ENCODE measurements at places on chromosomes 12 and 14.
A peak's percentile ranks its signal among the peaks of the same experiment; 100 is the strongest.

- no peak for DNase-seq
Observed at GRCh38 chr12:4477129-4477528, 31.5 kb upstream of the FGF6 start.

- no peak for DNase-seq
Observed at GRCh38 chr12:97960225-97960624, 497.6 kb downstream of the RMST start.

DNA sequence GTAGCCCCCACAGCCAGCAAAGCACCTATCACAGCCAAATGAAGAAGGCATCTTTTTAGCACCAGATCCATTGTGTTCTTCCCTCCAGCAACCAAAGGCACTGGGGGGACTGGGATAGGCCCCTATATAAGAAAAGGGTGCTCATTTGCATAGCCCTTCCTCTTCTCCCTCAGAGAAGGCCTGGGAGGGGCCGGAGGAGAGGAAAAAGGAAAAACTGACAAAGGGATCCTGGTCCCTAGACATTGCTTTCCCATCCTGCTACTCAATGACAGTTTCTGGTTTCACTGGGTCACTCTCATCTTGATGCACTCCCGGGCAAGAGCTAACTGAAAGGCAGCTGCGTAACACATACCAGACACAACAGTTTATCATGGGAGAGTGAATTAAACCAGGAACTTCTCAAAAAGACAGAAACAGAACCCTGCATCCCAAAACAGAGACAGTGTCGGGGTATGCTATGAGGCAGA lies at the start of gene PMEL:
Gene PMEL (minus strand): TSS at position 102 of the 467 bp plus-strand sequence. CDS start 31 bp downstream, at position 71.
- DNase-seq = peak; percentile 7

GRCh38 chr12:107320033-107320928 lies 226.9 kb upstream of the CRY1 start:
- peak; percentile 73 for DNase-seq

DNA sequence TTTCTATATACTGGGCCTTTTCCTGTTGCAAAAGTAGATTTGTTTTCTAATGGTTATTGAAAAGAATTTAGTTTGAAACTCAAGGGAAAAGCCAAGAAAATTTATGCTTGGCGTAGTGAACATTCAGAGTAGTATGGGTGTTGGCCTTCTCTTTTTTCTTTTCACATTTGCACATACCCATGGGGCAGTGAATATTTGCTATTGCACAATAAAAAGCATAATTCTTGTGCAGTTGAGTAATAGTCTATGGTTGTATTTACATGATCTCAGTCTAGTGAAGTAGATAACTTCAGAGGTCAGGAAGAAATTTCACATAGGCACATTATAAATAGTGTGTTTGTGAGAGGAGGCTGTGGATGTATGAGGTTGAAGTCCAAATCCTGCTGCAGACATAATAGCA lies 158.1 kb downstream of the FLRT2 start:
- DNase-seq = no peak

DNA sequence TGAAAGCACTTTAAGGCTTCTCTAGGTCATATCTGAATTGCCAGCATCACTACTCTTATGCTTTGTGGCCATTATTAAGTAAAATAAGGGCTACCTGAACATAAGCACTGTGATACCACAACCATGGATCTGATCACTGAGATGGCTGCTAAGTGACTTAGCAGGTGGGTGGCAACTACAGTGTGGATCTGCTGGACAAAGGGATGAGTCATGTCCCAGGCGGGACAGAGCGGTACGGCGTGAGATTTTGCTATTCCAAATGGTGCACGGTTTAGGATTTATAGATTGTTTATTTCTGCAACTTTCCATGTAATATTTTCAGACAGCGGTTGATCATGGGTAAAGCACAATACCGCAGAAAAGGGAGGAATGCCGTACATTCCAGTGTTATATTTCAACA lies 39.4 kb downstream of the MLXIP start:
- DNase-seq = no peak

DNA sequence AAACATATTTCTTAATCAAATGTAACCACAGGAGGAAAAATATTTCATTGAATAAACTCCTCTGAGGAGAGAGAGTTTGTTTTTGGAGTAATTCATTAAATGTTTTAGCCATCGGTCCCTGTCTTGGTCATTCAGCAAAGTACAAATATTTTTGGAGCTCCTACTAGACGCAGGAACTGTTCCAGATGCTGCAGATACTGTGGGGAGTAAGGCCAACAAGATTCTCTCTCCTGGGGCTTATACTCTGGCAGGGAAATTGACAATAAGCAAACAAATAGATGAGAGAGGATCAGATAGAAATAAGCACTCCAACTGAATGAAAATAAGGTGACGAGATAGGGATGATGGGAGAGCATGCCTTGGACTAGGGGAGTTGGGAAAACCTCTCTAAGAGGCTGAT lies 264.1 kb downstream of the TTC8 start:
- no peak for DNase-seq

DNA sequence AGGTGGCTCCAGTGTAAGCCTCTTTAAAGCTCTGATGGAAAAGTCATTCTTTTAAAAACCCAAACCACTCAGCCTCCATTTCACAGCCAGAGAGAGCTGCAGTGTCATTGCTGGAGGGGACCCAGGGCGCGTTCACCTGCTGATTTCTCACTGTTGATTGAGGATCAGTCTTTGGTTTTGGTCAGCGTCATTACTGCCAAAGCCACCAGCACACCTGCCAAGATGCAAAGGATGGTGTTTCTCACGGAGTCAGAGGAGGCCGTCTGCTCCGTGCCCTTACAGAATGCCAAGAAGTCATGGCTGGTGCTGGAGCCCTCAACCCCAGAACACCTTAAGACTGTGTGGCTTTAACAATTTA lies 32.8 kb upstream of the BATF start:
- no peak for DNase-seq

DNA sequence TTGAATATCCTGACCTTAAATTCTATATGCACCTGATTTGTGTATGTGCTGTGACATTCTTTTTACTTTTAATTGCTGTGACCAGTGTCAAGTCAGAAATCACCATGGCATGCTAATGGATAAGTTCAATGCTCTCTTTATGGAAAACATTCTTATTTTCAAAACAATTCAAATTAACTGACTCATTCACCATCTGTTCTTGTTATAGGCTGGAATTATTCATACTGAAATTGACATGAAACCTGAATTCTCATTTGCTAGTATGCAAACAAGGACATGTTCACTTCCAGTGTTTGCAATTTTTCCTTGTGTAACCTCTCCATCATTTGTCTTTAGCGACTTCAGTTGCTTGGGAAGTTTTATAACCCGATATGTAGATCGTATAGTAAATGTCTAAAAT lies at the start of gene TAS2R30:
Gene TAS2R30 (minus strand): TSS at position 340 of the 400 bp plus-strand sequence. CDS start 400 bp downstream, outside the sequence.
- DNase-seq = no peak

GRCh38 chr12:31928246-31929026 lies 30.8 kb upstream of the RESF1 start:
- peak; percentile 43 for DNase-seq

GRCh38 chr12:120536064-120536791 lies 2.1 kb downstream of the RNF10 start:
- peak; percentile 55 for DNase-seq

GRCh38 chr12:53053218-53054111 lies 3.6 kb downstream of the TNS2 start:
- DNase-seq = peak; percentile 73

GRCh38 chr12:8077207-8077606 lies 4.9 kb upstream of the NECAP1 start:
- no peak for DNase-seq

DNA sequence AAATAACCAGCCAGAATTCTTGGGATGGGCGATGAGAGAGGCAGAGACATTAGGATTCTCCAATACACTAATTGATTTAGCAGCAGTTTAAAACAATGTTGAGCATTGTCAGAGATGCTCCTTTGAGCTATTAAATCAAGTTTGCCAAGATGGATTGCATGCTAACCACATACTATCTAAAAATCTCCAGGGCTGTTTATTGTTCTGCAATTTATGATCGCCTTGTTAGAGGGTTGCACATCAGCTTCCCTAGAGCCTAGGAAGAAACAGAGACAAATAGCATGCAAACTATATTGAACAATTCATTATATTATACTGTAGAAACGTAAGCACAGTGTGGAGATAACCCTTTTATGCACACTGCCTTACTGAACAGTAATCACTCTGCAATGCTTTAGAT lies 599.9 kb downstream of the SOX5 start:
- DNase-seq = no peak

DNA sequence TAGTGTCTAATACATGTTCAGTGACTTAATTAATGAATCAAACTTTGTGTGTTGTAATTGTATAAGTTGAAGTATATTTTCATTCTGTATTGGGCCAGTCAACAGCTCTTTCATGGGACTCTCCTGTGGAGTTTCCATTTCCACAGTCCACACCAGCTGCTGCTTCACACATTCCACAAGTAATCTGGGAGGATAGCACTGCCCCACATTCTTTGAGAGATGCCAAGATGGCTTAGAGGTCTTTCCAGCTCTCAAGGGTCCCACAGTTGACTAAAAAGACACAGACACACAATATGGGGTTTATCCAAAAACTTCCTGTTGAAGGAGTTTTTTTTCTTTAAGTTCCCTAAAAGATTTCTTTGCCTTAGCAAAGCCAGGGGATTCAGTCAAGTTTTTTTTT lies 408.3 kb downstream of the AACS start:
- no peak for DNase-seq

GRCh38 chr14:104852280-104852663 lies 12.8 kb upstream of the CEP170B start:
- DNase-seq = no peak

- no peak for DNase-seq
Observed at GRCh38 chr14:96085369-96085768, 46.2 kb downstream of the C14orf132 start.

- no peak for DNase-seq
Observed at GRCh38 chr14:104784846-104785707, 10.5 kb downstream of the AKT1 start.

All from CD4-positive, alpha-beta T cell treated with Interleukin-10 for 1 hour (primary cell).